ENCODE measurements at places on chromosomes 3 and 15.
A peak's percentile ranks its signal among the peaks of the same experiment; 100 is the strongest.

- no peak for DNase-seq
Measured at GRCh38 chr15:63332367-63333124, 49.1 kb downstream of the CA12 start.

DNA sequence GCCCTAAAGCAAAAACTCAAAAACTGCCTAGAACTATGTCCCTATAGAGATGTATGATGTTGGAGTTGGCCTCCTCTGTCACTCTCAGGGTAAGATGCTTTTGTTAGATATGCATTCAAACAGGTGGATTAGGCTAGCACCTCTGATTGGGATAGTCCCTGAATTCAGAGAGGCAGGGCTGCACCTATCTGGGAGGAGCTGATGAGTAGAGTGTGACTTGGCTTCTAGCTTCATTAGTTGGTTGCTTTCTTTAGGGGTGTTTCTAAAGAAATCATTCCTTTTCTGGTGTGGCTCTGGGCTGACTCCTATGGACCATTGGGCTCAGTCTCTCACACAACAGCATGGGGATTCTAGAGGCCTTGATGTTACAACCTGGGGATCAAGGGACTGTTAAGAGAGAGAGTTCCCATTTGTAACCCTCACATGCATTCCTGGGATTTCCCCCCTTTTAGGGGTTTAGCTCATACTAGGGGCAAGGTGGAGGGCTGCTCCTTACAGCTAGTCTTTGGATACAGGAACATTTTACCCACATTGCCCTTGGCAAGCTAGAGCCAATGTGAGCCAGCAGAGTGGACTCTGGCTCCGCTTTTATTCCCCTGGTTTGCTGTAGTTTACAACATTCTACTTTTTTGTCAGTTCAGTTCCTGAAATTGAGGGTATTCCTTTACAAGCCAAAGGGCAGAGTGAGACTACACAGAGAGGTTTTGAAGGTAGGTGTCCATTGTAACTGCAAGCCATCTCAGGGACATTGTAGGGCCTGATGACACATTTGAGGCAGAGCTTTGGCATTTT is 7.5 kb downstream of the ZNF592 start:
- no peak for DNase-seq

DNA sequence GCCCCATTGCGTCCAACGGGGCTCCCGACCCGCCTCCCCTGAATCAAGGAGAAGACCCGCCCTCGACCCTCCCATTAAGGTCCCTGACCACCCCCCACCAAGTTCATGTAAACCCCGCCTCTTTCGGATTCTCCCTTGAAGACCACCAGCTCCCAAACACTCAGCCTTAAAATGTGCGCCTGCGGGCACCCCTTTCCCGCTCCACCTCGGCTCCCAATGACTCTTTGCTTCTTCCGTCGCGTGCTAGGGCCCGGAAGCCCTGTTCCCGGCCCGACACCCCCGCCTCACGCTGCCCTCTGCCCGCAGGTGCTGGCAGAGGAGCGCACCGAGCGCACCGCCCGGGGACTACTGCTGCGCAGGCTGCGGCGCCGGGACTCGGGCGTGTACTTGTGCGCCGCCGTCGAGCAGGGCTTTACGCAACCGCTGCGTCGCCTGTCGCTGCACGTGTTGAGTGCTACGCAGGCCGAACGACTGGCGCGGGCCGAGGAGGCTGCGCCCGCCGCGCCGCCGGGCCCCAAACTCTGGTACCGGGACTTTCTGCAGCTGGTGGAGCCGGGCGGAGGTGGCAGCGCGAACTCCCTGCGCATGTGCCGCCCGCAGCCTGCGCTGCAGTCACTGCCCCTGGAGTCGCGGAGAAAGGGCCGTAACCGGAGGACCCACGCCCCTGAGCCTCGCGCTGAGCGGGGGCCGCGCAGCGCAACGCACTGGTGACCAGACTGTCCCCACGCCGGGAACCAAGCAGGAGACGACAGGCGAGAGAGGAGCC is 2.7 kb upstream of the LSMEM2 start:
- no peak for DNase-seq

- no peak for DNase-seq
Measured at GRCh38 chr15:68352401-68353062, 75.0 kb downstream of the FEM1B start.

GRCh38 chr15:72379856-72380430 is 4.1 kb upstream of the HEXA start:
- DNase-seq = no peak

GRCh38 chr3:20905210-20905805 is 719.3 kb upstream of the SGO1 start:
- no peak for DNase-seq

DNA sequence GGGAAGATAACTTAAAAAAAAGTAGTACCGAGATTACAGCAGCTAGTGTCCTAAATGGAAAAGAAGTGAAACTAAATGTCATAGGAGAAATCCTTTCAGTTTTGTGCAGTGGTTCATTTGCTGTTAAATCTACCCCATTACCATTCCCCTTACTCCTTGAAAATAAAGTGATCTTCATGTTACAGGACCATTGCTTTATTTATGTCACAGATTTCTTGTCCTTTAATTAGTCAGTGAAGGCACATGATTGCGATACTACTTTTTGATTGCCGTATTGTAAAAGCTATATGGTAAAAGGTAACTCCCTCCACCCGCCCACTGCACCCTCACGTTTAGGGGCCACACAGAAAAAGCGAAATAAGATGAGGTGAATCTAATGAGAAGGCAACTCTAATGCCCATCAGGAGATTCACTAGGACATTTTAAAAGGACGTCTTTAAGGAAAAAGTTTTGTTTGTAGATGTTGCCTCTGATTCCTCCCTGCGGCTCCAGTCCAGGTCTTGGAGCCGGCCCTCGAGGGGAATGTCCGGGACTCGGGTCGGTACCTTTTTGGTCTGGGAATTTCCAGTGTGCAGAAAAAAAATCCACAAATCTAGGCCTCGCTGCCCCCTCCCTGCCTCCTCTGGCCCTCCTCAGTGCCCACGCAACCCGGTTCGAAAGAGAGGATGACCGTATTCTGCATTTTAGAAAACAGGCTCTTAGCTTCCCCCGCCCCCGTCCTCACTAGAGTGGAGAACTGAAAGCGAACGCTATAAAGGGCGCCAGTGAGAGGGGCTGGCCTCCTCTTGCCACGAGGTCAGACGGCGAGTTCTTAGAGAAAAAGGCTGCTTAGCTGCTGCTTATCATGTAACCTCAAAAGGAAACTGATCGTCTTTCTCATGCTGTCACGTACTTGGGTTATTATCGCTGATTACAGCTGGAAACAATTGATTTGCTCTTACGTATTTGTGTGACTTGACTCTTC is 21.8 kb upstream of the NFKBIZ start:
- peak; percentile 67 for DNase-seq

- no peak for DNase-seq
Measured at GRCh38 chr3:77372634-77373346, 332.9 kb downstream of the ROBO2 start.

DNA sequence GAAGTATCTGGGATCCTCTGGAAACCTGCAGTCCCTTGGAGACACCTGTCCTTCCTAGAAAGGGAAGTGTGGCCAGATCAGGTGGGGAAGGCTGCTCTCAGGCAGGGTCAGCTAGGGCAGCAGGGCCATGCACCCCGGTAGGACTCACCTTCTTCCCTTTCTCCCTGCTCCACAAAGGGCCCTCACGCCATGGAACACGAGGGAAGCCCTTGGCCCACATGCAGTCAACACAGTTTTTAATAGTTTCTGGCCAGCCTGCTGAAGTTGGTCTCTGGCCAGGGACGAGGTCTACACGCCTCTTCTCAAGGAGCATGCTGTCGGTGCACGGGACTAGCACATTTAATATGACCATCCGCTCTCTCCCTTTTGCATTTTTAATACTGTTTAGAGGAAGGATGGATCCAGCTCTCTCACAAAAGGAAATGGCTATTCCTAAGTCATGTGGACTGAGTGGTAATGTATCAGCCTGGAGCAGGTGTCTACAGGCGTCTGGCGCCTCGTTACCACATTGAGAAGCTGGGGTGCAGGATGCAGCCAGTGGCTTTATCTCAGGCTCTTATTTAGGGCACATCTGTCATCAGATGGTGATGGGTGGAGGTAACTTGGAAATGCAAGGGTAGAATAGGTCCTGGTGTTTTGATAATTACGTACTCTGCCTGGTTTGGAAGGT is 153.9 kb downstream of the KLF13 start:
- no peak for DNase-seq

- DNase-seq = no peak
Measured at GRCh38 chr3:56147354-56147753, 320.9 kb downstream of the ERC2 start.

GRCh38 chr3:158522221-158523136 is 48.5 kb upstream of the MLF1 start:
- DNase-seq = no peak

- DNase-seq = no peak
Measured at GRCh38 chr3:192918275-192918588, 576 bp upstream of the MB21D2 start.

DNA sequence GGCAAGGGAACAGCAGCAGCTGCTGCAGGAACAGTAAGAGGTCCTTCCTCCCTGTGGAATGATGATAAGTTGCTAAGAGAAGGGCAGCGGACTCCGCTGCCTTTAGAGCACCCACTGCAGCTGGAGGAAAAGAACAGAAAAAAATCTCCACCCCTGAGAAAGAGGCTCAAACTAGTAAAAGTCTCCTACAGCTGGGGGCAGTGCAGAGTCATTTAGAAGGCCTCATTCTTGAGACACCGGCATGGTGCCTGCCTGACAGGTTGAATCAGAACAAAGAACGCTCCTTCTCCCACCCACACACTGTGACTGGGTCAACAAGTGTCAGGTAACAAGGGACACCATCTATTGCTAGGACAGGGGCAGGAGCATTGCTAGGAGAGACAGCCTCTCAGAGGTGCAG is 188.4 kb downstream of the ABHD5 start:
- no peak for DNase-seq

- no peak for DNase-seq
Measured at GRCh38 chr15:88905576-88905975, 7.6 kb downstream of the MFGE8 start.

- DNase-seq = no peak
Measured at GRCh38 chr3:63351159-63352007, 73.3 kb downstream of the SYNPR start.

- DNase-seq = no peak
Measured at GRCh38 chr15:43918717-43919116, 91.9 kb downstream of the WDR76 start.

- no peak for DNase-seq
Measured at GRCh38 chr3:131232711-131233267, 148.8 kb upstream of the NUDT16 start.

DNA sequence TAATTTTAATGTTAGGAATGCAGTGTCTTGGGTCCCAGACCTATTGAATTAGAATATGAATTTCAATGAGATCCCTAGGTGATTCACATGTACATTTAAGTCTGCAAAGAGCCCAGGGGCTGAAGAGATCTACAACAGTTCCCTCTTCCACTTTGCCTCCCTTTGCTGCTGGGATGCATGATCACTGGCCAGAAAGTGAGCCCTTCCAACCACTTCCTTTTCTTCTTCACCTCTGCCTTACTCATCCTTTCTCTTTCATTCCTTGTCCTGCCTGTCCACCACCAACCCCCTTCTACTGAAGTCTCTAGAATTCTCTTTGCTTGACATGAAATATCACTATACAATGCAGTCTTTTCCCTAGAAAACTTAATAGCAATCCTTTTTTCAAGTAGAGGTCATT is 222.4 kb upstream of the LRIG1 start:
- DNase-seq = no peak

DNA sequence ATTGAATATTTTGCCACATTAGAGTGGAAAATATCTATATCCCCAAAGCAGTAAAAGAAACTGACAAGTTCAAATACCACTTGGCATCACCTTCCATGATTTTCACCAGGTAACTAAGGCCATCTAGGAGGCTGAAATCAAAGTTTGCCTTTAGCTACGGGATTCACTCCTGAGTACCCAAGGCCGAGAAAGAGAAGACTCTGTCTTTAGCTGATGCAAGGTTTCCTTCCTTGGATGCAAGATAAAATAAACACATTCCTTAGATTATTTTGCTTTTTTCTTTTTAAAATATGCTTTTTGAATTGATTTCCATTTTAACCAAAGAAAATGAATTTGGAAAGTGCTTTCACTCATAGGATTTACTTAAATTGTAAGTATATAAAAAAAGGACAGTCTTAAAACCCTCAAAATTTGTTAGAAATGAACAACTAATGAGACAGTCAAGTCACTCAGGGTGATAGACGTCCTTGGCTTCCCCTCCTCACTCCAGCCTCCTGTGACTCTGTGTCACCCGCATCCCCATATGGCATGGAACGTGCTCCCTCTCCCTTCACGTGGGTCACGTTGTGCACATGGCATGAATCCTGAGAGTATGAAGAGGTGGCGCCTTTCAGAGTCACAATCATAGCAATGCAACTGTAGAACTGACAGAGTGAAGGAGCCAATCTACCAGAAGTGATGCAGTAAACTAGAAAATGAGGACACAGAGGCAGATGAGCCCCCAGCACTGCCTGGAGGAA is 148.4 kb downstream of the RTP4 start:
- no peak for DNase-seq

DNA sequence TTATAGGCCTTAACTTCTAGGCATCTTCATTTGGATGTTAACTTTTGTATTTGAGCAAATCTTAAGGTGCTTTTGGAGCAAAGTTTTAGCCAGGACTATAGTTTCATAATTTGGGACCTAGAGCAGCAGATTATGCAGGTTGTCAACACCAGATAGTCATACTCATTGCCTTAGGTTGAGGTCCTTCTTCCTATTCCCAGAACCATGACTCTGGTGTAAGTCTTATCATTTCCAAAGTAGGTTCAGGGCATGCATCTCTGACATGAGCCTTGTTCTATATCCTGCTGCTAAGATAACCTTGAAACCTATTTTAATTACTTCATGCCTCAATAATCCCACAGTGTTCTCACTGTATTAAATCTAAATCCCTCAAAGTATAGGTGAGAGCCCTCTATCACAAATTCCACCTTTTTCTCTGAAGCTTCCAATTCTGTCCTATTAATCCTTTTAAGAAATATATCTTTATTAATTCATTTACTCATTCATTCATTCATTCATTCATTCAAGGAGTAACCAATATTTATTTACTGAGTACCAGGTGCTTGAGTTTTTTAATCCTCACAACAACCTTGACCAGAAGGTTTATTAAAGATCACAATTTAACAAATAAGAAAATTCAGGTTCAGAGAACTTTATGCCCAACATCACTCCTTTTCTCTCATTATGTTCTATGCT is 2.7 kb upstream of the FNDC3B start:
- no peak for DNase-seq

DNA sequence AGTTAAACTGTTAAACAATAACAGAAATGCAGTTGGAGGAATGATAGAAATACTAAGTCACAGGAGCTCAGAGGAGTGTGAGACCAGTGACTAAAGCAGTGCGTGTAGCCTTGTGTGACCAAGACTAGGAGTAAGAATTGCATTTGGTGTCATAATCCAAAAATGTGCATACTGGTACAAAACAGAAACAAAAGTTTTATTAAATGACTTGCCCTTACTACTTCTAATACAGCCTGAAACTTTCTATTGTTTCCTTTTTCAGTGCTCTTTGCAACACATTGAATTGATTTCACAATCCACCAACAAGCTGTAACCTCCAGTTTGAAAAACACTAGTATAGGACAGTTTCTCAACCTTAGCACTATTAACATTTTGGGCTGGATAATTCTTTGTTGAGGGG is 17.1 kb downstream of the SNX1 start:
- DNase-seq = no peak

- DNase-seq = no peak
Measured at GRCh38 chr15:96171853-96172296, 158.6 kb upstream of the NR2F2 start.
